ENCODE measurements at places on chromosomes 16 and 17. TPM values are rescaled to one million over a fixed set of nuclear protein-coding genes. Genes with fewer than 3 reads are reported as not detected.
A peak's percentile ranks its signal among the peaks of the same experiment; 100 is the strongest.

DNA sequence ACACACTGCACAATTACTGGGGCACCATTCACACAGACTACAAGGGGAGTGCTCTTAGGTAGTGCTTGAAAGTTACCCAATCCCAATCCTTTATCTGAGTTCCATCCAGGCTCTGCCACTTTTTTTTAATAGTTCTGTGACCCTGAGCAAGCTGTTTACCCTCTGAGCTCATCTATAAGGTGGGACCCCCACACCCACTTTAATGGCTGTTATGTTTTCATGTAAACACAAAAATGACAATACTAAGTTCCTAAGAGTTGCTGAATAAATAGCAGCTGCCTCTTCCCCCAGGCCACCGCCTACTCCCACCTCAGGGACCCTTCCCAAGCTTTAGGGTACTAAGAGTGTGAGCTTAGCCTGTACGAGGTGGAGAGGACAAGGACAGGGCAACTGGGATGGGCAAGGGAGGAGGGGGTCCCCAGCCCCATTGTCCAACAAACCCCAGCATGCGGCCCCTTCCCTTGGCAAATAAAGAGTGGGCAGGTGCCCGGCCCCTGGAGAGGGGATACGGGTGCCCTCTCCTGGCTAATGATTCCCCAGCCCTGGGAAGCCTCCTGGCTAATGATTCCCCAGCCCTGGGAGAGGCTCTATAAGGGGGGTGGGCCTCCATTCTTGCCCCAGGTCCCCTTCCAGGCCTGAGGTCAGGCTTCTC lies 14.6 kb downstream of the SLC13A2 start:
- H3K36me3 ChIP-seq: no peaks in the 10 kb centered on the region
- no peak overlapping the region for H3K4me3 ChIP-seq
- no peak overlapping the region for H3K27ac ChIP-seq
- DNase-seq: no peak
- peaks cover 6% of the 10 kb centered on the region for H3K27me3 ChIP-seq

DNA sequence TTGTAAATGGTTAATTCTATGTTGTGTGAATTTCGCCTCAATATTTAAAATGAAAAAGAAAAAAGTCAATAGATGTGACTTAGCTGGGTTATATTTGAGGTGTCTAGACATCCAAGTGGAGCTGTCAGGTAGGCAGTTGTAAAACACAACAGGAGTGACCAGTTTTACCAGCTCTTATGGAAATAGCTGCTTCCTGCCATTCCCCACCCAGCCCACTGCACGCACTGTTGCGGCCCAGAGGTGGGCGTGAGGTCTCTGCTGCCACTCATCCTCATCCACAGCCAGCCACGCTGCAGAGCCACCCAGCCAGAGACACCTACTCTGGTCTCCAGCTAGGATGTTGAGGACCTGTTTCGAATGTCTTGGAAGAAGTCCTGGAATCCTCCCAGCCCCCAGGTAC lies 3.4 kb upstream of the CARD14 start:
- peaks cover 14% of the 10 kb centered on the region for H3K27me3 ChIP-seq
- no peaks in the 10 kb centered on the region for H3K36me3 ChIP-seq
- no peak overlapping the region for H3K4me3 ChIP-seq
- no peak for DNase-seq
- no peaks in the 10 kb centered on the region for H3K4me1 ChIP-seq
- no peak overlapping the region for H3K27ac ChIP-seq

MAPT gene
- not detected for polyA plus RNA-seq

TBC1D3E gene
- polyA plus RNA-seq: not detected

- H3K4me3 ChIP-seq: peak within 1 kb of the TSS; percentile 53
- no peak within 1 kb of the TSS for H3K27ac ChIP-seq
- peaks cover 37% of the 10 kb centered on the region for H3K27me3 ChIP-seq
- no peaks in the 10 kb centered on the region for H3K36me3 ChIP-seq
- DNase-seq: no peak
These were observed at the start of gene HS3ST2 for GRCh38 chr16:22813948-22814710. HS3ST2 (plus strand) TSS chr16:22814162; CDS start chr16:22814611, 449 bp downstream.

DOC2B gene
- polyA plus RNA-seq: not detected

DNA sequence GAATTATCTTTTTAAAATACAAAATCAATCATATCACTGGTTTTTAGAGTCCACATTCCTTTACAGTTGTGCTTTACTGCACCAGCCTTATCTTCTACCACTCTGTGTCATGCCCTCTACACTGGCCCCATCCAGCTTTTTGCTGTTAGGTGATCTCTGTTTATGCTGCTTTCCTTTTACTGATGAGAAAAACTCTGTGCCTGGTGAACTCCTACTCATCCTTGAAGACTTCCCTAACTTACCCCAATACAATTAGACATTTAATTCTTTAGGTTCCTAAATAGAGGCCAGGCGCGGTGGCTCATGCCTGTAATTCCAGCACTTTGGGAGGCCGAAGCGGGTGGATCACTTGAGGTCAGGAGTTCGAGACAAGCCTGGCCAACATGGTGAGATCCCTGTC lies 64.6 kb downstream of the MRTFB start:
- no peak for DNase-seq
- H3K36me3 ChIP-seq: peaks cover 12% of the 10 kb centered on the region
- no peak overlapping the region for H3K4me3 ChIP-seq
- no peaks in the 10 kb centered on the region for H3K27me3 ChIP-seq

WIPF2 gene
- 8.0 TPM for polyA plus RNA-seq

CSNK1D gene
- polyA plus RNA-seq: 27.7 TPM

DNA sequence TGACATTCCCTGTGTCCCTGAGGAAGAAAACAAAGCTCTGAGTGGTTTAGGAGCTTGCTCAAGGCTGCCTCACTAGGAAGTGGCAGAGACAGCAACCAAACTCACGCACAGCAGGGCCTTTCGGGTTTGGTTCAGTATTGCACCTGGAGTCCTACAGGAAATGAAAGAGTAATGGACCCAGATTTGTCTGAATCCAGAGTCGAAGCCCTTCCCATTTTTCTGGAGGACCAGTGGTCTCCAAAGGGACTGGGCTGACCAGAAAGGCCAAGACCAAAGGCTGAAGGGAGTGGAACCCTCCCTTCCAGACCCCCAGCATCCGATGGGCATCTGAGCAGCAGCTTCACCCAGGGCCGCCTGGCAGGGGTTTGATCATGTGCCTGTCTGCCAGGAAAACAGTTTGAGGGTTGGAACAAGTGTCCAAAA lies 85.5 kb upstream of the RPL38 start:
- H3K4me1 ChIP-seq: no peaks in the 10 kb centered on the region
- H3K27ac ChIP-seq: no peak overlapping the region
- no peaks in the 10 kb centered on the region for H3K36me3 ChIP-seq

- H3K4me3 ChIP-seq: peak overlapping the region; percentile 94
- no peaks in the 10 kb centered on the region for H3K27me3 ChIP-seq
- DNase-seq: no peak
- peaks cover 14% of the 10 kb centered on the region for H3K4me1 ChIP-seq
- H3K36me3 ChIP-seq: peaks cover 8% of the 10 kb centered on the region
These were observed 41.8 kb upstream of the AMZ2 start for GRCh38 chr17:68205808-68206720.

- peaks cover 19% of the 10 kb centered on the region for H3K27me3 ChIP-seq
- H3K36me3 ChIP-seq: no peaks in the 10 kb centered on the region
- peak overlapping the region; percentile 97 for H3K27ac ChIP-seq
- peak; percentile 48 for DNase-seq
- H3K4me1 ChIP-seq: peaks cover 17% of the 10 kb centered on the region
These were observed 17.5 kb downstream of the ALOX15B start for GRCh38 chr17:8056232-8056975.

DNA sequence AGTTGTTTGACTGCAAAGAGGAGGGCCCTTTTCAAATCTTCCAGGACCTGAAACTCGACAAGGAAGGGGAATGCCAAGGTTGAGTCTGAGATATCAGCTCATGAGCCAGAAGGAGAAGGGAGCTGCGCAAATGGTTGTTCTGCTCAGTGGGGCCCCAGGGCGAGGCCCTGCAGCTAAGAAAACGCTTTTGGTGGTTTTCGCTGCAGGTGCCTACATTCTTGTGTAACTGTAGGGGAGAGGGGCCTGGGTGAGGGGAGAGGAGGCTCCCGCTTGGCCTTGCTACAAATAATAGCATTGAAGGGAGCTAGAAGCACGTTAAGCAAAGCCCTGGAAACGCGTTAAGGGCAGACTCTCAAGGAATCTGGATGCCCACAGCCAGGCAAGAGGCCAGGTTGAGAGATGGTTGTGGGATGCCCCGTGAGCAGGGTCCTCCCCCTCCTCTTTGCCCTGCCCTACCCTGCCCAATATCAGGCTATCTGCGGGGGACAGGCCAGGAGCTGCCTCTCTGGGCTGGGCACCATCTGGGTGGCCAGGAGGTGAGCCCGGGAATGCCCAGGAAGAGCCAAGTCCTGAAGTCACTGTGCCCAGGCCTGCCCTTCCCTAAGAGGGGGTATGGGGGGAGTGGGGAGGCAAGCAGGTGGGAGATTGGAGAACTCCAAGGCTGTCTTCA lies 21.9 kb downstream of the GPR142 start:
- H3K4me1 ChIP-seq: no peaks in the 10 kb centered on the region
- no peak overlapping the region for H3K4me3 ChIP-seq
- peaks cover 5% of the 10 kb centered on the region for H3K36me3 ChIP-seq
- no peak overlapping the region for H3K27ac ChIP-seq
- no peak for DNase-seq
